ENCODE measurements at places on chromosomes 1 and 21.

DNA sequence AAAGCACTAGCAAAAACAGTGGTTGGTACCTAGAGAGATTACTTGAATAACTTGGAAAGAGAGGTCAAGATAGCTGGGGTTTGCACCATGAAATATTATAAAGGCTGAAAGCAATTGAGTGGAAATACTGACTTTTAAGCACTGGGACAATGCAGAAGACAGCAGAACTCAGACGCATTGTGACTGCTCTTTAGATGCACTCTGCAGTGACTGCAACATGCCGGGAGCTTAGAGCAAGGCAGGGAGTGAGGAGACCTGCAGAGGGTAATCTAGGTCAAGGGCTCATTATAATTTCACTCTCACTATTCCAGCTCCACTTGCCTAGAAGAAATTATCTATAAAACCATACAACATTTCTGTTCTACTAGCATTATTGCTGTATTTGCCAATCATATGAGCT is 36.6 kb downstream of the OLFM3 start:
- no peak for DNase-seq

GRCh38 chr1:68178821-68179490 is 53.4 kb downstream of the WLS start:
- DNase-seq = no peak

- DNase-seq = no peak
Observed at GRCh38 chr1:21891621-21892479, 45.3 kb downstream of the HSPG2 start.

- DNase-seq = no peak
Observed at GRCh38 chr1:168097921-168098528, 38.7 kb downstream of the GPR161 start.

GRCh38 chr1:153598309-153599172 is 14.4 kb downstream of the S100A16 start:
- peak; percentile 16 for DNase-seq

- DNase-seq = no peak
Observed at GRCh38 chr1:26015358-26015757, 6.2 kb upstream of the EXTL1 start.

DNA sequence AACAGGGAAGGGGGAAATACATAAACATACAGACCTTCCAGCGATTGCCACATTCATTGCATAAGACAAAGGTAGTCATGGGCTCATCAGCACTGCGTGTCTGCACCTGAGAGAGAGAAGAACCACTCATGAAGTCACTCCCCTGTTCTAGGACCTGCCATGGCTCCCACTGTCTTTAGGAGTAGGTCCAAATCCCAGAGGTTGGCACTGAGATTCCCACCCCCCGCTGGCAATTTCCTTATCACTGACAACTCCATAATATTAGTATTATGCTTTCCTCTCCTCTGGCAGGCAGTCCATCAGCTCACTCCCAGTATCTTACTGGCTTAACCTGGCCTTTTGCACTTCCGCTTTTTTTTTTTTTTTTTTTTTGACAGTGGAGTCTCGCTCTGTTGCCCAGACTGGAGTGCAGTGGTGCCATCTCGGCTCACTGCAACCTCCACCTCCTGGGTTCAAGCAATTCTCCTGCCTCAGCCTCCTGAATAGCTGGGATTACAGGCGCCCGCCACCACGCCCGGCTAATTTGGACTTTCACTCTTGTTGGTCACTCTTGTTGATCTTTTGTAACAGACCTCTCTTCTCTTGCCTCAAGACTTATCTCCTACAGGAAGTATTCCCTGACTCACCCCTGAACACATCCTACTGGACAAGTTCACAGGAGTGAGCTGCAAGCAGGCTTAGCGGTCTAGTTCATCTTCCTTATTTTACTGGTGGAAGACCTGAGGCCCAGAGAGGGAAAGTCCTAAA is 14.8 kb upstream of the ZNF436 start:
- no peak for DNase-seq

DNA sequence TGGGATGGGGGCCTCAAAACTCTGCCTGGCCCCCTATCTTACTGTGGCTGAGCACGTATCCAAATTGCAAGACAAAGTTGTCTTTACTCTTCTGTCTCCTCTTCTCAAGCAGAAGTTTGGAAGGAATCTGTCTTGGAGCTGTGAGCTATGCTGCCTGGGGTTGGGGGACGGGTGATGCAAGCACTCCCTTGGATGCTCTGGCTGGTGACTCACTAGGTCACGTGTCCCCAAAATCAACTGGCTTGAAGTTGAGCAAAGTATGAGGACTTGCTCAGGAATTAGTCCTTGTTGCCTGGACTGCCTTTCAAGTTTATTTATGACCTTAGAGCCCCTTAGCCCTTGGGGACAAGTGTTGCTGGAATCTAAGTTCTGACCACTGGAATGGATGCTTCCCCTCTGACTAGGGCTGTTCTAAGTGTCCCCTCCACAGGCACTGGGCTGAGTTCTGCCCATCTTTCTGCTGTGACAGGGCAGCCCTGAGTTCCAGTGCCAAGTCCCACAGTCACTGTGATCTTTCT is 269.5 kb downstream of the HHAT start:
- DNase-seq = no peak

DNA sequence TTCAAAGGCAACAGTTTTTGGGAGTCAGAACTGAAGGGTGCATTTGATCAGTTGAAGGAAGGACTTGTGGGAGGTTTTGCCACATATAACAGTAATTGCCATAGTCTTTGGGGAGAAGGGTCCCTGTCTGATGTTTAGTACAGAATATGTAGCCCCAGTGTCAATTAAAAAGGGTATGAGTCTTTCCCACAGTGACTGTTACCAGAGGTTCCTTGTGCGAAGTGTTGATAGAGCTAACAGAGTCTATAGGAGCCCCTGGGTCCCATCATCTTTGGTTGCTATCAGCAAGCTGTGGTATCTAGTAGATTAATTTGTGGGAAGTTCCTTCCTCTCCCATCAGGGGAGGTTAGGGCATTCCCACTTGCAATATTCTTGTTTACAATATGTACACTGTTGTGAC is 329.2 kb downstream of the PTPRU start:
- no peak for DNase-seq

DNA sequence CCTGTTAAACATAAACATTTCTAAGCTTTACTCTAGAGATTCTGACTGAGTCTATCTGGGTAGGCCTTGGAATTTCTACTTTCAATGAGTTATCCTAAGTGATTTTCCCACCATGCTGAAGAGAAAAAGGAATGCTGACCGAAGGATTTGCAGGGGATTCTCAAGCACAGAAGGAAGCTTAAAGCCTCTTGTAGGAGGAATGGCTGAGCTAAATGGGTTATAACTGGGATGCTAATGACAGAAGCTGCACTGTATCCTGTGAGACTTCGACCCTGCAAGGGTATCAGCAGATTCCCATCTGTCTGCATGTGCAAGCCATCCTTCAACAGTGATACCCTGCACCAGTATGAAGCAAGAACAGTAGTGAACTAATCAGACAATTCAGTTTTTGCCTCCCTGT is 35.4 kb downstream of the SLC35D1 start:
- DNase-seq = no peak

GRCh38 chr1:224647449-224647848 is 31.3 kb downstream of the CNIH3 start:
- no peak for DNase-seq

GRCh38 chr1:119159966-119160365 is 19.5 kb upstream of the WARS2 start:
- no peak for DNase-seq

DNA sequence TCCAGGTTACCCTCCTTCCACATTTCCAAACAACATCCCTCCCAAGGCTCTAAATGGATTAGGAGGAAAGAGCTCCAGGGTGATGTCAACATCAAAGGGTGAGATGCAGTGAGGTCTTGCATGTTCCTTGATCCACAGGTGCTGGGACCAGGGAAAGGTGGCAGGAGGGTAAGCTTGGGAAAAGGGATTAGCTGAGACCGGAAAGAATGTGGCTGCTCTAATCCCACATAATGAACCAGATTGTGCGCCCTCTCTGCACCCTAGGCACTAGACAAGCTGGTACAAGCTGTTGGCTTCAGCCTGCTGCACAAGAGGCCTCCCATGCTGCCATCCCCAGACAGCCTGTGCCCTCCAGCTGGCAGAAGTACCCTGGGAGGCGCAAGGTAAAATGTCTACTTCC is 34.9 kb downstream of the PLXNA2 start:
- no peak for DNase-seq

GRCh38 chr1:101945884-101946283 is 50.8 kb downstream of the OLFM3 start:
- no peak for DNase-seq

GRCh38 chr1:43668956-43669355 is 19.0 kb downstream of the KDM4A start:
- DNase-seq = no peak

DNA sequence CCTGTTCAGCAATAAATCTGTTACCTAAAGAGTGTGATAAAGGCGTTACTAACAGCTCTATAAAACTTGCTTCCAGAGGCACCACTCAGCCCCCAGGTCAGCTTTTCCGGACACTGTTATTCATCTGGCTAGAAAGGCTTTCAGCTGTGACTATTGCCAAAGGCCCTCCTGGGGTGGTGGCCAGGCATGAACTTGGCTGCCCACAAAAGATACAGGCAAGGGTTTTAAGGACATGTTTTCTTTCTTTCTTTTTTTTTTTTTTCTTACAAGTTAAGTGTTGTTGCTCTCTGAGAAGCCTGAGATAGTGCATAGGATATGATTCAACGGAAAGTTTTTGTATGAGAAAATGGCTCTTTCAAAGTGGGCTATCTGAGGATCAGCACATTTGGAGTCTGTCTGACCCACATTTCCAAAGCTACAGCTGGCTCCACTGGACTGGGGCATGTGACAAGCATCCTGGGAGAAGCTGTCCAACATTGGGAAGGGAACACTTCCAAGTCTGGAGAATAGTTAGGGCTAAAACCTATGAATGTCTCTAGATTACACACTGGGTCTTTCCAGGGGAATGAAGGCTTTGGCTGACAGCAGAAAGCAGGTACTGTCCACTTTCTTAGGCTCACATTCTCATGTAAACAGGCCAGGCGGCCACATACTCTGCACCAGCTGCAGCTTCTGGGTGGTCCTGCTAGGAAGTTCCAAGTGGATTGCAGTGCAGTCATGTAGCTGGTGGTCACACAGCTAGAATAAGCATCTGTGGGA is 639.7 kb downstream of the LMO4 start:
- no peak for DNase-seq

DNA sequence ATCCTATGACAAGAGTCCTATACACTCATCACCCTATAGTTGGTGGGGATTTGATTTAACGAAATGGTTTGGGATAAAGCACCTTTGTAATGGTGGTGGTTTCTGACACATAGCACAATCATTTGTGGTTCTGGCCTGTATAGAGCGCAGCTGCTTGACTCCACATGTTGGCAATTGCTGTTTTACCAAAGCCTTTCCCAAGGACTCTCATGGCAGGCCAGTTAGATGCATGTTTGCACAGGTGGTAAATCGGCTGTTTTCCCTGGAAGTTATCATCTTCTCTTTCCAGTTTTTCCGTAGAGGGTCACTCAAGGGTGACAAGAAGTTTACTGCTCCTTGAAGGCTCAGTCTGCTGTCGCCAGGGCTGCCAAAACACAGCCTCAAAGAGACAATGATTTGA is 17.1 kb upstream of the XPR1 start:
- DNase-seq = no peak

- DNase-seq = no peak
Observed at GRCh38 chr1:185546029-185546428, 188.2 kb upstream of the HMCN1 start.

DNA sequence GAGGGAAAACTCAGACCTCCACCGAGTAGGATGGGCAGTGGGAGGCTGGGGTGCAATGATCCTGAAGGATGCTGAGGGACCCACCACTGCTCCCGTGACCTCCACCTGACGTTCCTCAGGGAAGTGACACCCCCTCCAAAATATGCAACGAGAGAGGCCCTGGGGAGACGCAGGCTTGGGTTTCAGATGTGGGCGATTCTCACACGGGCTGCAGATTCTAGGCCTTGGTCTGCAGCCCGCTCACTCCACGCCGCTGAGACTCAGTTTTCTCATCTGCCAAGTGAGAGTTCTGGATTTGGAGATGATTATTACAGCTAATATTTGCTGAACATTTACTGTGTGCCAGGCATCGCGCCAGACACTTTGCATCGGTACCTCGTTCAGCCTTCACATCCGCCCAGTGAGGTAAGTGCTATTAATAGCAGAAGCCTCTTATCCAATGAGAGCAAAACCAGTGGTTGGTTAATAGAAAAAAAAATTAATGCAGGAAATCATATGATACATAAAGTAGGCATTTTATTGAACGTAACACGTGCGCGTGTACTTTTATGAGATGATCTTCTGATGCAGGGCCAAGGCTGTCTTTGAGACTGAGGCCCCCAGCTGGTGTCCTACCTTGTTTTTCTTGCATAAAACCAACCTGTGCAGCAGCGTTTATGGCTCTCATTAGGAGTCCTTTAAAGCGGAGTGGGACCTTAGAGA is 102.0 kb upstream of the RUNX3 start:
- DNase-seq = peak; percentile 85

DNA sequence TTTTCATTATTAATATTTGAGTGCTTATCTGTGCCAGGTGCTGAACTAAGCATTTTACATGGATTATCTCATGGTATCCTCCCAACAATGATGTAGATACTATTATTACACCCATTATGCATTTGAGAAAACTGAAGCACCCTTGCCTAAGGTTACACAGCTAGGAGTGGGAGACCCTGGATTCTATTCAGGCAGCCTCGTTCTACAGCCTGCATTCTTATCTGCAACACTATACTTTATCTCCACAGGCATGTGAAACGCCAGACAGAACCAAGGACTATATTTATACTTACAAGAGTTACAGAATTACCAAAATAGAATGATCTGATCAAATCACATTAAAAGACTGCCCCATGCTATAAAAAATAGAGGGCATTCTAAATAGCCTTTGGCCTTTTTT is 22.4 kb downstream of the LPAR3 start:
- DNase-seq = no peak

- no peak for DNase-seq
Observed at GRCh38 chr1:215590779-215591491, 23.8 kb downstream of the KCTD3 start.

- peak; percentile 48 for DNase-seq
Observed at GRCh38 chr1:116374353-116375147, 1.5 kb downstream of the ATP1A1 start.

GRCh38 chr1:23809751-23810171 is 9.2 kb upstream of the GALE start:
- peak; percentile 87 for DNase-seq

- DNase-seq = peak; percentile 26
Observed at GRCh38 chr1:161082996-161083747, 6.2 kb downstream of the NECTIN4 start.

DNA sequence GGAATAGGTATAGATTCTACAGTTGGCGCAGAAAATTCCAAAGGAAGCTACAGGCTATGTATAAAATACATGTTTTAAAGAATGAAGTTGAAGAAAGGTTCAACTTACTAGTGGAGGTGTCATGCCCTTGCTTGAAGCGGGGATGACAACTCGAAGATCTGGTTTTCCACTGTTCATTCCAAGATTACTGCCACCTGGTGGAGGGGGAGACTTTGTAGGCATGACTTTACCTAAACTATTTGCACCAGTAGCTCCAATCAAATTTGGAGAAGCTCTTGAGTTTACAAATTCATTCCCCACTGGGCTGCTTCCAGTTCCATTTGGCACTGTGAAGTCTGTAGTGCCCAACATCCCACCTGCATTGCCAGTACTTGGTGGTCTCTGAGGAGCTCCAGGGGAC is 81.7 kb downstream of the AXDND1 start:
- DNase-seq = peak; percentile 5

All from CD4-positive, alpha-beta T cell treated with Interleukin-12 subunit alpha and Interleukin-12 subunit beta, for 1 hour (primary cell).